ENCODE measurements at places on chromosomes 16 and 17.
A peak's percentile ranks its signal among the peaks of the same experiment; 100 is the strongest.

GRCh38 chr16:80852261-80852872 is 48.0 kb upstream of the CDYL2 start:
- DNase-seq, result peak; percentile 29

- no peak for DNase-seq
Measured at GRCh38 chr16:16144416-16144815, 78.9 kb downstream of the ABCC6 start.

- no peak for DNase-seq
Measured at GRCh38 chr17:7903154-7904103, 12.7 kb downstream of the RNF227 start.

DNA sequence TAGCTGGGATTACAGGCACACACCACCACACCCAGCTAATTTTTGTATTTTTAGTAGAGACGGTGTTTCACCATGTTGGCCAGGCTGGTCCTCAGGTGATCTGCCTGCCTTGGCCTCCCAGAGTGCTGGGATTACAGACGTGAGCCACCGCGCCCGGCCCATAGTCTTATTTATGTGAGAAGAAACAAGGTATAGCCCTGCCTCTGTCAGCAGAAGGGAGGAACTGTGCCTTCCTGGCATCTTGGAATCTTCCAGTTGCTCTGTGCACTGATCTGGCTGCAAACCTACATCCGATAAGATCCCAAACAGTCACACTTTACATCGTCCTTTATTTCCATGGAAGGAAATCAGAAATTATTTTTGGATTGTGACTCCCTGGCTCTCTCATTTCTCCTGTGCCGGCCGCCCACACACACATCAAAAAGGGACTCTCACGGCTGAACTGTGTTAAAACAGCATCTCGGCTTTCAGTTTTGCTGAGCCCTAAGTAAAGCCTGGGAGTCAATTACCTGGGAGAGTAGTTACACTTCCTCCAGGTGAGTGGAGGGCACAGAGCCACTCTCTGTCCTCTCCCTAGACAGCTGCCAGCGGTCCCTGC is 23.3 kb downstream of the WIPI1 start:
- no peak for DNase-seq

- DNase-seq, result no peak
Measured at GRCh38 chr17:28174352-28175046, 132.0 kb downstream of the NLK start.

DNA sequence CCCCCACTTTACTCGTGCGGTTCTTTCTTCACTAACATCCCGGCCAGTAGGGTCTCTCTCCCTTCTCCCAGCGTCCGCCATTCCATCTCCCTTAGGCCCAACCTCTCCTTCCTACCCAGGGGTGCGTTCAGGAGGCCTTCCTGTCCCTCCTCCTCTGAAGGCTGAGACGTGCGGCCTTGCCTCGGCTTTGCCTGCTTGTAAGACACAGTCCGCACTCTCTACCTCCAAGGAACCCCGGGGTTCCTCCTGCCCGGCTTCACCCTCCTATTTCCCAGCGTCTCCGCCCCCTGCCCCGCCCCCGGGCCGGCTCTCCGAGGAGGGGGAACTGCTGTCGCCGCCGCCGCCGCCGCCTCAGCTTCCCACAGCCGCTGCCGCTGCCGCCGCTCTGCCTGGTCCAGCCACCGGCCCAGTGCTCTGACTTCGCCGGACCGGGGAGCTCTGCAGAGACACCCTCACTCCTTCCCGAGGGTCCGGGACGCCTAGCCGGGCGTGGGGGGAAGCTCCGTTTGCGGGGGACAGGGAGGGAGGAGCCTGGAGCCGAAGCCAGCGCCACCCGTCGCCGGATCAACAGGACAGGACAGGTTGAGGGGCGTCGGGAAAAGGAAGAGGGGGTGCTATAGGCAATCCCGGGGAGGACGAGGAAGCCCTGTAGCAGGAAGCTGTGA is 1.2 kb upstream of the FGF11 start:
- DNase-seq, result no peak

DNA sequence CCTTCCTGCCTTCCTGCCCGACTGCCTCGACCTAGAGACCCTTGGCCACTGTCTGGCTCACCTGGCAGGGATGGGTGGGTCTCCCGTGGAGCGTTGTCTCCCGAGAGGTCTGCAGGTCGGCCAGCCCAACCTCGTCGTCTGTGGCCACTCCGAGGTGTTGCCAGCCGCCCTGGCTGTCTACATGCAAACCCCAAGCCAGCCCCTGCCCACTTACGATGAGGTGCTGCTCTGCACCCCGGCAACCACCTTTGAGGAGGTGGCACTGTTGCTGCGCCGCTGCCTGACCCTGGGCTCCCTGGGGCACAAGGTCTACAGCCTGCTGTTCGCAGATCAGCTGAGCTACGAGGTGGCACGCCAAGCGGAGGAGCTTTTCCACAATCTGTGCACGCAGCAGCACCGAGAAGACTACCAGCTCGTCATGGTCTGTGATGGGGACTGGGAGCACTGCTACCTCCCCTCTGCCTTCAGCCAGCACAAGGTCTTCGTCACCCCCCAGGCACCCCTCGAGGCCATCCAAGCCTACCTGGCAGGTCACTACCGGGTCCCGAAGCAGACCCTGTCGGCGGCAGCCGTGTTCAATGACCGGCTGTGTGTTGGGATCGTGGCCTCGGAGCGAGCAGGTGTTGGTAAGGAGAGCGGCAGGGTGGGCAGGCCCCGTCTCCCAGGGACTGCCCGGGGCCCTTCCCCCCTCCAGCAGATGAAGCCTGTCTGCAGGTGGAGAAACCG is 75.1 kb upstream of the ENDOV start:
- no peak for DNase-seq

- no peak for DNase-seq
Measured at GRCh38 chr17:14733376-14733775, 432.5 kb downstream of the HS3ST3B1 start.

DNA sequence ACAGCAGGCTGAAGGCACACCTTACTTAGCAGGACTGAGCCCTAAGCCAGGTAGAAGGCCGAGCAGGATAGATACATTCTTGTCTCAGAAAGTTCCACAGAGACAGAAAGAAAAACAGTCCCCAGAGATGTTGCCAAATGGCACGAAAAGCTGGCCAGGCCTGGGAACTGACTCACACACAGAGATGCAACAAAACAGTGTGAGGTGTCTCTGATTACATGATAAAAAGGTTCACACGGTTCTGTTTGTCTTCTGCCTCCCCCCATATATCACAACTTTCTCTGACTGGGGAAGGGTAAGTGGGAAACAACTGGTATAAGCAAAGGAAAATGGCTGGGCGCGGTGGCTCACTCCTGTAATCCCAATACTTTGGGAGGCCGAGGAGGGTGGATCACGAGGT is 1.7 kb downstream of the WBP2 start:
- peak; percentile 66 for DNase-seq

- no peak for DNase-seq
Measured at GRCh38 chr17:236641-237405, 55.4 kb upstream of the DOC2B start.

- peak; percentile 80 for DNase-seq
Measured at GRCh38 chr17:8681170-8681949, 50.8 kb upstream of the MYH10 start.

DNA sequence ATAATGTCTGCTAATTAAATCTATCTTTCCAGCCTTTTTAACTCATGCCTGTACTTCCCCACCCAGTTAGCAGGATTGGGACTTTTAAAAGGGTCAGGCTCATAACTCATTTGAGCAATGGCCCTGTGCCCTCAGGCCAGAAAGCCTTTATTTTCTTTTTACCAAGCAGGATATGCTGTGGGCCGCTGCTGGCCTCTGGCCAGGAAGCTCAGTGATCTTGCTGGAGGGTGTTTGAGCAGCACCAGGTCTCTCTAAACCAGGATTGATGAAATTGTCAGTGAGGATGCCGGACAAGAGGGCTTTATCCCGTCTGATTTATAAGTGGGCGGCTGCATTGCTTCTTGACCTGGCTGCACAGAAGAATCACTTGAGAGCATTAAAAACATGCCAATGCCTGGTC is 187.8 kb downstream of the RAB11FIP4 start:
- no peak for DNase-seq

DNA sequence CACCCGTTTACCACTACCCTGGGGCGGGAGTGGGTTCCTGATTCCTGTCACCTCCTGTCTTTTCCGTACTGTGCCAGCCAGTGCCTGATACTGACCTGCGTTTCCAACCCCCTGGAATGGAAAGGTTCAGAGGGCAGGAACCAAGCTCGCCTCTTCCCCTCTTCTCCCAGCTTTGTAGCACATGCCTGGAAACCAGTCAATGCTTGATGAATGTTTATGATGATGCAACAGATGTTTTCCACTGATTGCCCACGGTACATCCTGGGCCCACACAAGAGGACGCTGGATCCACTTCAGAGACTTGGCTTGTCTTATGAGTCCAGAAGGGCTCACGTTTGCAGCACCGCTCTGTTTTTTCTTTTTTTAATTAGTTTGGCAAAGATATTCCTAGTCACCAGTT is 262.0 kb downstream of the CPPED1 start:
- DNase-seq, result peak; percentile 28

DNA sequence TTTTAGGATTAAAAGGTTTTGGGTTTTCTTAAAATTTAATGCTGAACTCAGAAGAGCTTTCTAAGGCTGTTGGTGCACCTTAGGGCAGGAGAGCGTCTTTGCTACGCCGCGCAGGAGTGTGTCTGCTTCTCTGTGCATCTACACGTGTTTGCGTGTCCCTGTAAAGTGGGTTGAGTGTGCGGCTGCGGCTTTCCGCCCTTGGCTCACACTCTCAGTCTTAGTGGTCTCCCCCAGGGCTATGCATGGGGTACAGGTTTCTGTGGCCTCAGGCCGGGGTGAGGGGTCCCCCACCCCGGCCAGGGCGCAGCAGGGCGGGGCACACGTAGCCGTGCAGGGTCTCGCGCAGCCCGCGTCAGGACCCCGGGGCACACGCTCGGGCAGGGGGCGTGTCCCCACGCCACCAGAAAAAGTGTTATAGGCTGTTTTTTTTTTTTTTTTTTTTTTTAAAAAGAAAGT is 727 bp upstream of the TENT4B start:
- DNase-seq, result peak; percentile 32

DNA sequence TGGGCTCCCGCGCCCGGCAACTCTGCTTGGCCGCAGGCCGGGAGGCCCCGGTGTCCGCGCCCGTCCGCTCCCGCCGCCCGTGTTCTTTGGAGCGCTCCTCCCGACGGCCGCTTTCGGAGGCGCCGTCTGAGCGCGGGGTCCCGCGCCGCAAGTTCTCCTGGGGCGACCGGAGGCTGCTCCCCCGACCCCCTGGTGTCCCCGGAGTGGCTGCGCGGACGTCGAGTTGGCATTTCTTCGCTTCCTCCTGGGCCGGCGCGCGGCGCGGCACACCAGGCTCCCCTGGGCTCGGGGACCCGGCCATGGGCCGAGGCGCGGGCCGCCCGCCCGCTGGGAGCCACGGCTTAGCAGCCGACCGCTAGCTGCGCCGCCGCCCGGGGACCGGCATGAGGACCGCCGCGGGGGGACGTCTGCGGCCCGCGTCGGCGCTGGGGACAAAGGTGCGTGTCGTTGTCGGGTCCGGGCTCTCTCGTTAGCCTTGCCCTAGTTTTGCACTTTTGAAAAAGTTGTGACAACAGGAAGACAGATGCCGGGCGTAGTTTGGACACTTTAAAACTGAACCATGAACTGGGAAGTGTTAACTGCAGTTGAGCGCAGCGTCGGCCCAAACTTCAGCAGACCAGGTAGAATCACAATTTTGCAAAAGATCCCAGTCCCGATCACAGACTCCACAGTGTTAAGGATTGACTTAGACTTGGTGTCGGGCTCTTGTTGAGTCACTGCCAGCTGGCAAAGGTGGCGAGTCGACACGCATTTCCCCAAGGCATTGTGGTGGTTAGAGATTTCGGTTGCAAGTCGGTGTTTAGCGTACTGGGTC is 700 bp downstream of the UBN1 start:
- DNase-seq, result peak; percentile 65

GRCh38 chr17:1907909-1908698 is 78.3 kb downstream of the RPA1 start:
- DNase-seq, result peak; percentile 39

- no peak for DNase-seq
Measured at GRCh38 chr17:29190039-29190438, 9.8 kb upstream of the MYO18A start.

GRCh38 chr16:87465306-87465705 is 27.5 kb downstream of the ZCCHC14 start:
- DNase-seq, result peak; percentile 90

DNA sequence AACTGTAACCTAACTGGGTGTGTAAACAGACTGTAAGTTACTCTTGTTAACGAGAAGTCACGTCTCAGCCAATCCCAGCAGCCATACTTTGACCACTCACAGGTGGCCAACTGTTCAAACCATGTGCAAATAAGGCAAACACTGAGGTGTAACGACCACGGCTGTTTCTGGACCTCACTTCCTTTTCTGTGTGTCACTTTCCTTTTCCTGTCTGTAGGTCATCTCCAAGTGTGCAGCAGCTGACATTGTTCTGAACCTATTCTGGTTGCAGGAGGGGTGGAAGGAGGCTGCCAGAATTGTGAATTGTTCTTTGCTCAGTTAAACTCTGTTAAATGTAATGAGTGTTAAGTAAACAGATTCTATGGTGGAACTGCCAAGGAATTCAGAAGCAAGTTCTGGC is 627.4 kb downstream of the KCNJ2 start:
- no peak for DNase-seq

DNA sequence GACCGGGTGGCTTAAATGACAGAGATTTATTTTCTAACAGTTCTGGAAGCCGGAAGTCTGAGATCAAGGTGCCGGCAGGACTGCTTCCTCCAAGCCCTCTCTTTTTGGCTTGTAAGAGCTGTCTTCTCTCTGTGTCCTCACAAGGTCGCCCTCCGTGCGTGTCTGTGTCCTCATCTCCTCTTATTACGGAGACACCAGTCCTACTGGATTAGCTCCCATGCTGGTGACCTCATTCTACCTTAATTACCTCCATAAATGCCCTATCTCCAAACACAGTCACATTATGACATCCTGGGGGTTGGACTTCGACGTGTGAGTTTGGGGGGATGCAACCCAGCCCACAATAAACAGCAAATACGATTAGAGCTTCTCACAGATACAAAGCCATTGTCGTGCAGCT is 161.5 kb downstream of the FOXL1 start:
- DNase-seq, result no peak

DNA sequence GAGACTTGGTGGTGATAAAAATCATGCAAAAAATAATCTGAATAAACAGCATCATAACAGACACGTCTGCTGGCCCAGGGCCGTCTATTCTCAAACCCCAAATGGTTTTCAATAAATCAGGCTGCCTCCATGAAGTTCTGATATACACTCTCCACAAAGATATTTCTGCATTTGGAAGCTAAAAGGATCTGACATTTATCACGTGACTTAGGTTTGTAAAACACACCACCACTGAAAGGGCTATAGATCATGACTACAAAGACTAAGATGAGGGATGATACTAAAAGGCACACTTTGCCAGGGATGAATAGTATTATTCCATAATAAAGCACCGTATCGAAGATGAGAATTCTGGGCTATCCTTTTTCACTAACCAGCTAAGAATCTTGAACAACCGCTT is 67.6 kb upstream of the ADAMTS18 start:
- no peak for DNase-seq

DNA sequence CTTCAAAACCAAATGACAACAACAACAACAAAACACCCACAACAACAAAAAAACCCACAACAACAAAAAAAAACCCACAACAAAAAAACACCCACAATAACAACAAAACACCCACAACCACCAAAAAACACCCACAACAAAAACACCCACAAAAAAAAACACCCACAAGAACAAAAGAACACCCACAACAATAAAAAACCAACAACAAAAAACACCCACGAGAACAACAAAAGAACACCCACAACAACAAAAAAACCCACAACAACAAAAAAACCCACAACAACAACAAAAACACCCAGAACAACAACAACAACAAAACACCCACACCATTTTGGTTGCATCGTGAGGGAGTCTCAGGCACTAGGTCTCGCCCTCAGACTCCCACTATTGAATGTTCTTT is 117.8 kb downstream of the C16orf95 start:
- DNase-seq, result no peak

GRCh38 chr16:534135-534534 is 6.6 kb downstream of the CAPN15 start:
- no peak for DNase-seq
